ENCODE measurements at places on chromosomes 1 and 21. TPM values are rescaled to one million over a fixed set of nuclear protein-coding genes. Genes with fewer than 3 reads are reported as not detected.

GRCh38 chr1:85078903-85079302 is 30.6 kb upstream of the MCOLN3 start:
- DNase-seq: no peak

DNA sequence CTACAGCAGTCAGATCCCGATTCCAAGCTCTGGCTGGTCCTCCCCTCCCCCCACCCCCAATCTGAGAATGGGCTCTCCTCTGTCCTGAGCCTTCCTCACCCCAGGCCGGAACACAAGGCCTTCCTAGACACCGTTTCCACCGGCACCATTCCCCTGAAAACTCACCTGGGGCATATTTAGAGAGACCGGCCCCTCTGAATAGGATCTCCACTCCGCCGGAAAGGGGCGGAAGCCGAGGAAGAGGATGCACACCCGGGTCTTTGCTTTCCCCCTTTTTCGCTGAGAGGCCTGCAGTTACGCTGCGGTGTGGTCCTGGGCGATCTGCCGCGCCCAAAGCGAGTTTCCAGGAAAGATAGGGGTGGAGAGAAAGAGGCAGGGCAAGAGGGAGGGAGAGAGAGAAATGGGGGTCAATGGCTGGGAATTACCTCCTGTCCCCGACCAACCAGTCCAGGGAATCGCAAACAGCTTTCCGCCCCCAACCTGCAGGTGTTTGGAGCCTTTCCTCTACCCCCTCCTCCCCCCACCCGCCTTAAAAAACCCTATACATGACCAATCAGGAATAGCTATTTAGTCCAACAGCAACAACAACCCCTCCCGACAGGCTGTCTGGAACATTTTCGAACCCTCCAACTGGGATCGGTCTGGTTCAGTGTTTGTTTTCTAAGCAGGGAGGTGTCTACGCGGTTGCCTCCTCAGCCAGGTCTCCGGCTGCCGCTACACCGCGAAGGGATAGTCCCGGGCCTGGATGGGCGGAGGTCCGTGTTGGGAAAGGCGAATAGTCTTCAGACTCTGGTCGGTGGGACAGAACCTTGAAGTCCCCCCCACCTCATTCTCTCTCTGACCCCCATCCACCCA is 2.8 kb downstream of the TAL1 start:
- DNase-seq: peak; percentile 86

DNA sequence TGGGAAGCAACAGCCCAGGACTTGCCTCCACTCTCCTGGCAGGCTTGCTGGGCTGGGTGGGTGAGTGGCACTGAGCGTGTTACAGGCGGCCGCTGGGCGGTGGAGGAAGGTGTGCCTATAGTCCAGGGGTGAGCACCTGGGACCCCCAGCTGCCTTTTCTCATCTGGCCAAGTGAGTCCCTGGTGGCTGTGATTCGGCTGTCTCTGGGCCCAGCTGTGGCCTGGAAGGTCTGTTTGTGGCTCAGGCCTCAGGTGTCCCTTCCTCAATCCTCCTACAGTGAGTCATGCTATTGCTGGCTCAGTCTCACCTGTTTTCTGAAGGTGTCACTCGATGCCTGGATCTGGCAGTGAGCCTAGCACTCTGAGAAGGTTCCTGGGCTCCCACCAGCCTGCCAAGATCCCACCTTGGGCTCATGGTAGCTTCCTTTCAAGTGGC is 564.2 kb downstream of the PTPRU start:
- peak; percentile 76 for DNase-seq

DNA sequence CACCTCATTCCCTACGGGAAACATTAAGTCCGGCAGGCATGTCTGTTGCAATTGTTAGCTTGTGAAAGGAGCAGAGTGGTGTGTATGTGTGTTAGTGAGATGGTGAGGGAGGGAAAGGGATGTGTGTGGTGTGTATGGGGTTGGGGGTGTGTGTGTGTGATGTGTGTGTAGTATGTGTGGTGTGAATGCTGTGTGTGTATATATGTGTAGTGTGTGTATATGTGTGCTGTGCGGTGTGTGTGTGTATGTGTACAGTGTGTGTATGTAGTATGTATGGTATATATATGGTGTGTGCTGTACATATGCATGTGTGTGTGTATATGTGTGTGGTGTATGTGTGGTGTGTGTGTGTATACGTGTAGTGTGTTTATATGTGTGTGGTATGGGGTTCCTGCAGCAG is 20.8 kb upstream of the BLACAT1 start:
- DNase-seq: no peak

The LCE1F gene
- total RNA-seq: 89.5 TPM
